Erythroblast (primary cell): ENCODE measurements at places on chromosomes 11 and 22.

- no peak for DNase-seq
Observed at GRCh38 chr11:76808171-76808570, 25.0 kb downstream of the TSKU start.

- DNase-seq: no peak
Observed at GRCh38 chr22:38248280-38248679, 24.5 kb downstream of the TMEM184B start.

DNA sequence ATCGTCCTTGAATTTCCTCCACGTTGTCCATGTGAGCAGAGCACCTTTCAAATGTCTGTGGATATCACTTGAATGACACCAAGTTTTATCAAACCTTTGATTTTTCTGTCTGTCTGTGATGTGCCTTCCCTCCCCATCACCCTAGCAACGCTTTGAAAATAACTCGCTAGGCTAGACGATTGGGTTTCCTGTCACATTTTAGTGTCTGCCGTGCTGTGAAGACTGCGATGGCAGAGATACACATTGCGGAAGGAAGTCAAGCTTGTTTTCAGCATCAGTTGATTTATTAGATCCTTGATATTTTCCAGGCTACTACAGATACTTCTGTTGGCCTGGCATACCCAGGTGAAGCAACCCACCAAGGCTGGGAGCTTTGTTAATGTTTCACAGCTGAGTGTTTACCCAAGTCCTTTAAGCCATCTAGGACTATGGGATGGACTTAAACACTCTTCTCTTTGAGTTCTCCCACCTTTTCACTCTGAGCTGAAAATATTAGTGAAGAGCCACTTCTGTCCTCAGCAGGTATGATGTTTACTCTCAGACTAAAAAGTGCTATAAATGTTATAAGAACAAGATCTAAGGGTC is 93.6 kb upstream of the CD44 start:
- DNase-seq: no peak

DNA sequence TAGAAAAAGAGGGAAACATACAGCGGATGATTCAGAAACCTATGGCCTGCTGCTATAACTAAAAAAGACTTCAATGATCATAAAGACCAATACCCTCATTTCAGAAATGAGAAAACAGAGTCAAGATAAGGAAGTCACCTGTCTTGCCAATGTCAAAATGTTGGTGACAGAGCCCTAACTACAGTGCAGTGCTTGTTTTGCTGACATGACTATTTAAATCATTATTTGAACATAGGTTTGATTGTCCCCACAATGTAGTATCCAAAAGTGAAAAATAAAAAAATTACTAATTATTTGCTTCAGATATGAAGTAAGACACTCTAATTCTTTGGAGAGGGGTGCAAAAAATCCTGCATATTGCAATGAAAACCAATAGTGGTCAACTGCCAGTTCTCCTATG is 115.7 kb downstream of the SOX6 start:
- no peak for DNase-seq

DNA sequence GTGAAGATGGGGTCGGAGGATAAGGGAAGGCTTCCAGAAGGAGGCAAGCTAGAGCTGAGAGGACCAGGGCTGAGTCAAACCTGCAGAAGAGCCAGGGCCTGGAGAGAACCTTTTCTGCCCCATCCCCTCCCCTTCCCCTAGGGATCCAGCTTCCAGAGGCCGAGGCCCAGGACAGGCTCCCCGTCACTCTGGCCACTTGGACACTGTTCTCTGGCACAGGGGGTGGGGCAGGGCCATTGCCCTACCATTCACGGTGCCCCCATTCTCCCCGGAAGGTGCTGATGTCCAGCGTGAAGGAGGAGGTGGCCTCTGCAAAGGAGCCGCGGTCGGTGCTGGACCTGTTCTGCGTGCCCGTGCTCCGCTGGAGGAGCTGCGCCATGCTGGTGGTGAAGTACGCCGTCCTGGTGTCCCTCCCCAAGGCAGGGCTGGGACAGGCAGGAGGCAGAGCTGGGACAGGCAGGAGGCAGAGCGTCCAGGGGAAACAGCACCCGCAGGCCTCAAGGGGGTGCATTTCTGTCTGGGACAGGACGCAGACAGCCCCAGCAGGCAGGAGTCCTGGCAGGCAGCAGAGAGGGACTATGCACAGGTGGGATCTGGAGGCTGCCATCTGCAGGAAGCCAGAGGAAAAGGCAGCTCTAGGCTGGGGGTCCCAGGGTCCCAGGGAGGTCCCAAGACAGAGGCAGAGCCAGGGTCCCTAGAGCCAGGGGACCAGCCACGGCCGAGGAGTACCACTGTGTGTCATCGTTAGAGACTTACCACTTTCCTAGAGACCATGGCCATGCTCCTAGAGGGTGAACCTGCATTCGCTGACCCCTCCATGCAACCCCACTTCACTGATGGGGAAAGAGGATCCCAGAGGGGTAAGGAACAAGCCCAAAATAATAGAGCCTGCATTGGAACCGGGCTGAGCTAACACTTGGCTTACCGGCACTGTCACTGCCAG is 25.8 kb upstream of the SLC22A12 start:
- no peak for DNase-seq

DNA sequence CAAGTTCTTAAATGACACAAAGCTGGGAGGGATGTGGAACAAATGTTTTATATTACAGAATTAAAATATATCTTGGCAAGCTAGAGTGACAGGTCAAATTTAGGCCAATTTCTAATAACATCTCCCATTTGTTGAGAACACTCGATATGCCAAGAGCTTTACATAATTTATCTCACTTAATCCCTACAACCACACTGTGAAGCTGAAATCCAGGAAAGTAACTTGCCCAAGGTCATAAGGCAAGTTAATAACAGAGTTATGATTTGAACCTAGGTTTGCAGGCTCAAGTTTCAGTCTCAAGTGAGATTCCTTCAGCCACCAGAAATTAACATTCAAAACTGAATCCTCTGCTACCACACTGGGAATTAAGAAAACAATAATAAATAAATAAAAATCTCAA is 38.3 kb downstream of the RAB30 start:
- no peak for DNase-seq

DNA sequence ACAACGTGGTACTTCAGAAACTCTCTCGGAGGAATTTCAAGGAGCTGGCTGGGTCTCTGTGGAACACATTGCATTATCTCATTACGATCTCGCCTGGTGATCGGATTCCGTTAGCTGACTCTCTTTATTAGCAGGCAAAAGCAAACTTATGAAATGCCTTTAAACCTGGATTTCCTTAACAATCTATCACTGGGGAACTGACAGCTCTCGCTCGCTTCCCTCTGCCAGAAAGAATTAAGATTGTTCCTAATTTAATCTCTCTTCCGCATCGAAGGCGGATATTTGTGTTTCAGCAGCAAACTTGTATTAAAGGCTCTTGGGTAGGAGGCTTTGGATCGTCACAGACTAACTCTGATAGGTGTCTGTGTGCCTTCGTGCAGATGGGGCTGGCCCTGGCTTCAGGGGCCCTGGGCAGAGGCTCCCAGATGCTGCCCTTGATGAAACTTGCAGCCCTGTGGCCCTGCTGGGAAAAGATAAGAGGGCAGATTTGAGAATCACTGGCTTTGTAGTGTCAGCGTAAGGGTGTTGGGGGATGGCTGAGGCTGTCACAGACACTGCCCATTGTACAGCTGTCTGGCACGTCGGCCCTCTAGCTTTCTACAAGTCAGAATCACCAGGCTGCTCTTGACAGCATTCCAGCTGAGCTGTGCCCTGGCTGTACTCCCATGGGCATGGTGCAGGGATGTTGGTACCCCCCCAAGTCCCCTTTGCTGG is 162.2 kb upstream of the NECTIN1 start:
- DNase-seq: peak; percentile 17

DNA sequence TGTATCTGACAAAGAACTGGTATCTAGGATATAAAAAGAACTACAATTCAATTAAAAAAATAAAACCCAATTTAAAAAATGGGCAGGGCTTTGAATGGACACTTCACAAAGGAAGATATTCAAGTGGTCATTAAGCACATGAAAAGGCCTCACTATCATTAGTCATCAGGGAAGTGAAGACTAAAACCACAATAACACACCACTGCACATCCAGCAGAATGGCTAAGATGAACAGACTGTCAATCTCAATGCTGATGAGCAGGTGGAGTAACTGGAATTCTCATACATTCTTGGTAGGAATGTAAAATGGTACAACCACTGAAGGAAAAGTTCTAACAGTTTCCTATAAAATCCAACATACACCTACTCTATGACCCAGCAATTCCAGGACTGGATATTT is 8.9 kb downstream of the HPS4 start:
- no peak for DNase-seq

- DNase-seq: no peak
Observed at GRCh38 chr22:17366830-17367229, 2.4 kb upstream of the CECR2 start.

DNA sequence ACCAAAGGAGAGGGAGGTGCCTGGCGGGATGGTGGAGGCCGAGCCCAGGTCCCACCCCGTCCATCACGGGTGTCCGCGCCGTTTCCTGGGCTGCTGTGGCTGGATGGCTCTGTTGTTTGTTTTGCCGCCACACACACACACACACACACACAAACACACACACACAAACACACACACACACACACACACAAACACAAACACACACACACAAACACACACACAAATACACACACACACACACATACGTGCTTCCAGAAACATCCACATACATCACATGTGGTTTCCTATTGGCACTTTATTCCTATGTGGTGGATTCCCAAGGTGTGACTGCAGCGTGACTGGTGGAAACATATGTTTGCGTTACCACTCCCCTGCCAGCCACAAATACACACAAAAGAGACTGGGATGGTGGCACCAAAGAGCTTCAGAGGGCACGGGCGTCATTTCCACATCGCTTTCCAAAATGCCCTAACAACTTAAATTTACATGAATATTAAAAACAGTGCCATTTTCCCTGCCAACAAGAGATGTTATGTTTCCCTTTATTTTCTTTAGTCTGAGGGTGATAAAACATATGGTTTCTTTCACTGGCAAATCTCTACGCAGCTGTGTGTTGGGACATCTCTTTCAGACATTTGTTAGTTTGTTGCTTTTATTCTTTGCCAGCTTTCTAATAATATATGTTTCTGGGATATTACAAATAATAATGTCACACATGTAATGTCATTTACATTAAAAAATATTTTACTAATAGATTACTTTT is 356.8 kb downstream of the BRD1 start:
- DNase-seq: no peak

GRCh38 chr11:65770951-65771567 is 9.7 kb downstream of the AP5B1 start:
- no peak for DNase-seq

GRCh38 chr11:93547773-93548172 is 4.6 kb upstream of the SMCO4 start:
- DNase-seq: no peak

DNA sequence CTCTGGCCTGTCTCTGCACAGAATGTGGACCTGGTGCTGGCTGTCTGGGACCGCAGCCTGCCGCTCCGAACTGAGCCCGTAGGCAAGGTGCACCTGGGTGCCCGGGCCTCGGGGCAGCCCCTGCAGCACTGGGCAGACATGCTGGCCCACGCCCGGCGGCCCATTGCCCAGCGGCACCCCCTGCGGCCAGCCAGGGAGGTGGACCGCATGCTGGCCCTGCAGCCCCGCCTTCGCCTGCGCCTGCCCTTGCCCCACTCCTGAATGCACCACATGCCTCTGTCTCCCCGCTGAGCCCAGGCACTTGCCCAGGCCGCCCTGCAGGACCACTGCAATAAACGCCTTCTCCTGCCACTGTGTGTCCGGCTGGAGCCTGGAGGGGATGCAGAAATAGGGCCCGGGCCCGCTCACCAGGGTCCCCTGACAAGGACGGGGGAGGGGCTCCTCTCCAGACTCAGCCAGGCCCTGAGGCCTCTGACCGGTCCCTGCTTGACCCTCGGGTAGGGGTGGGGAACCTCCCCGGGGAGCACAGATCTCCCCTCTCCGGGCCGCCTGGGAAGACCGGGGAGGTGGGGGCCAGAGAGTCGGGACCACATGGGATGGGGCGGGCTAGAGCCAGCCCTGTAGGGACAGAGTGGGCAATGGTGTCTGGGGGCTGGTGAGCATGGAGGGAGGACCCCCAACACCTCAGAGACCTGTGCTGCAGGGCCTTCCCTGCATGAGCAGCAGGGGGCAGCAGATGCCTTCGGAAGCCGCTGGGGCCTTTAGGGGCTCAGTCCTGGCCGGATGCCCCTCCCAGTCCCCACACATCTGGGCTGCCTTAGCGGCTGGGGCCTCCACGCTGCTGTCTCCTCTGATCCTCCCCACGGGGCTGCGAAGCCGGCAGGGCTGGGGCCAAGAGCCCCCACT is 1.4 kb upstream of the TNNI2 start:
- DNase-seq: peak; percentile 63

DNA sequence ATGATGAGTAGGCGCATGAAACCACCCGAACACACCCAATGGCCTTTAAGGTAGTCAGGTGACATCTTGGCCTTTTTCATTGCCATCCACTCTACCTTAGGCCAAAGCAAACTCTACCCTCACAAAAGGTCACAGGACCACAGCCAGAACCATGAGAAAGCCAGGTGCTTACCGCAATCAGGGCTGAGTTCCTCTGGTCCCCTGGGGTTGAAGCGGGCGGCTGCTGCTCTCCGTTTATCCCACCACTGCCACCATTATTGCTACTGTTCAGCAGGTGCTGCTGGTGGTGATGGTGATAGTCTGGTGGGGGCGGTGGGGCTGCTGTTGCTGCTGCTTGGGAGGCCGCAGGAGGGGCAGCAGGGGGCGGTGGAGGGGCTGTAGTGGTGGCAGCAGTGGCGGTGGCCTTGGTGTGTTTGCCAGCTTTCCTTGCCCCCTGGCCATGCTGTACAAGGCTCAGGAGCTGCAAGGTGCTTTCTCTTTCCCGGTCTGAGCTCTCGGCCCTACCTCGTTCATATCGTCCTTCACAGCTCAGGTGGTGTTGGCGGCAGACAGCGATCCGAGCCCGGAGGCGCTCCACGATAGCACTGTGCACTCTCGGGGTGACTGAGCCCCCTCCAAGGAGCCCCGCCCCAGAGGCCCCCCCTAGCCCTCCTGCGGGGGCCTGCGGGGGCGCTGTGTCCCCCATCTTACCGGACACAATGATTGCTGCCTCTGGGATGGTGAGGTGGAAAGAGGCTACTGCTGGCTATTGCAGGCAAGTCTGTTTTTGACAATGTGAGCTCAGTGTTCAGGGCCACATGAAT is 1.6 kb downstream of the MAML2 start:
- peak; percentile 45 for DNase-seq

GRCh38 chr22:20650294-20651207 is 123.4 kb upstream of the SERPIND1 start:
- no peak for DNase-seq

GRCh38 chr11:65572356-65573051 is at the start of gene FAM89B:
FAM89B (plus strand) TSS chr11:65572538; CDS start chr11:65572670, 132 bp downstream.
- peak; percentile 91 for DNase-seq

GRCh38 chr11:1342946-1343345 is 33.5 kb upstream of the TOLLIP start:
- no peak for DNase-seq

GRCh38 chr11:110392056-110392455 is 37.7 kb upstream of the FDX1 start:
- no peak for DNase-seq

GRCh38 chr11:114059278-114059983 is at the start of gene ZBTB16:
ZBTB16 (plus strand) TSS chr11:114059711; CDS start chr11:114063301, 3,590 bp downstream.
- DNase-seq: peak; percentile 52
